Right ventricle myocardium superior (tissue), 1 donor: ENCODE measurements at places on chromosomes 5 and 9. TPM values are rescaled to one million over a fixed set of nuclear protein-coding genes. Genes with fewer than 3 reads are reported as not detected.

DNA sequence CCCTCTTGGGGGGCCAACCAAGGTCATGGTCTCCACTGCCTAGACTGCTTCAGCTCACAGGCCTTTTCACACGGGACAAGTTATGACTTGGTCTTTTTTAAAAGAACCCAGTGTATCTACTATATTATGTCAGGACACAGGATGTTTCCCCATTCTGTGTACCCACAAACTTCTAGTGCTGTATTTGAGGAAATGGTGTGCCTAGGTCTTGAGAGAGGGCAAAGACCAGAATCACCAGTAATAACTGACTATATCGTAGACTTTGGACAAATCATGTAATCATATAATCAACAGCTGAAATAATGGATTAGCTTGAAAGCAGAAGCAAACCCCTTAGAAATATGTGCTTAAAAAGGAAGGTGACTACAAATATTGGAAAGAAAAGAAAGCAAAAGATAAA, 133.3 kb downstream of the ARL15 start:
- no peak for DNase-seq

GRCh38 chr5:154593071-154593470, 115.0 kb upstream of the HAND1 start:
- DNase-seq, result no peak

ADAMTS16 gene
- total RNA-seq, result 0.05 TPM

DNA sequence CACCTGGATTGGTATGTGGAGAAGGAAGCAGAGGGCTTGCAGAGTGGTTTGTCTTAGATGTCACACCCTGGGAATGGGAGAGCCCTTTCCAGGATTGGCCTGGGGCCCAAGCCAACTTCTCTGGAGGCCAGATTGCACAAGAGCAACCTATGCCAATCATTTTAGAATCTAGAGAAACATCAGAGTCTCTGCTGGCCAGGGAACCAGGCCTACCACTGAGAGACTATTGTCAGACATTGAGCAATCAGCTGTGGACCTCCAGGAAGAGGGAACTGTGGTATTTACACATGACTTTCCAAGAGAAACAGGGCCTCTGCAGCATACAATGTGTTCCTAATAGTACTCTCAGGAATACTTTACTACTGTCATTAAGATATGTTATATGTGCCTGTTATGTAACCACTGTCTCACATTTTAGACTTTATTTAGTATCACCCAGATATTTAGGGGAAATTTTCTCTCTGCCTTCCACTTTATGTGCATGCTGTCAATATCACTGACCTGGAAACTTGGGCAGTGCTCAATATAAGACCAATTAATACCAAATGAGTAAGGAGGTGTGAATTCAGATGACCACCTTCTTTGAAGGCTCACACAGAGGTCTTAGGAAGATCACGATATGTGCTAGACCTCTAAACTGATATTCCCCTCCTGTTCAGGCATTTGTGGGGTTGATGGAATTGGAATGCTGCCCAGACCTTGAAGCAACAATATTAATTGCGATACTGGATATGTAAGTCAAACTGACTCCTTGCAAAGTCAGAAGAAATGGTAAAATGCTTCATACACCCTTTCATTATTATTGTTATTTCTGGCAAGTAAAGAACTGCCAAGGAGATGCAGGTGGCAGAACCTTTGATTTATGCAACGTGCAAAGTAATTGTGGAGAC, 20.5 kb upstream of the CCL28 start:
- peak; percentile 78 for DNase-seq

AP3S1 gene
- total RNA-seq, result 49.1 TPM

DNA sequence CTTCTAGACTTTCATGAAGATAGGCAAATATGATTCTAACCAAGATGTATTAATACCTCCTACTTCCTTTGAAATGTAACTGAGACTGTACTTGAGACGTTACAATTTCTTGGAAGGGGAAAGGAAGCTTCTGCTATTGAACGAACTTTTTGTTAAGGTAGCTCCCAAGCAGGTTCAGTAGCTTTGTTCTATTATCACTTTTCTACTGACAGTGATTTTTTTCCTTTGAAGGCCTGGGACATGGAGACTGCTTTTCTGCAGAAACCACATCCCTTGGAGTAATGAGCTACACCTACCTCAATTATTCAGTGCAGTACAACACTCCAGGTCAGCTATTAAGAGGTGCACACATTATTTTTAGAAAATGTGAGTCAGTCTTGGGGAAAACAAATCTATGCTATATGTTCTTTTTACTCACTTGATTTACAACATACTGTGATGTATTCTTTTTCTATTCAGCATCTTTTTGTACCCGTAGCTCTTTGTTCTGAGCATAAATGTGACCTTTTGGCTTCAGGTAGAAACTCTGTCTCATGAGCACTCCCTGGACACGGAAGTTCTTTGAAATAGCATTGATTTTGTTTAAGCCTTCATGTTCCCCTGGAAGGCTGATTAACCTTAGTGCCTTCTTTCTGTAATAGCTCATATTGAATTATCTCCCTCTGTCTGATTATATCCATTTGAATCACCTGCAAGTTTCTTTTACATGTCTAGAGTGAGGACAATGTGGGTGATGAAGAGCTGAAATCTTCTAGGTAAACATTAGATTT, 56.5 kb upstream of the CDKN2B start:
- no peak for DNase-seq

SH3GL2 gene
- not detected for total RNA-seq

DNA sequence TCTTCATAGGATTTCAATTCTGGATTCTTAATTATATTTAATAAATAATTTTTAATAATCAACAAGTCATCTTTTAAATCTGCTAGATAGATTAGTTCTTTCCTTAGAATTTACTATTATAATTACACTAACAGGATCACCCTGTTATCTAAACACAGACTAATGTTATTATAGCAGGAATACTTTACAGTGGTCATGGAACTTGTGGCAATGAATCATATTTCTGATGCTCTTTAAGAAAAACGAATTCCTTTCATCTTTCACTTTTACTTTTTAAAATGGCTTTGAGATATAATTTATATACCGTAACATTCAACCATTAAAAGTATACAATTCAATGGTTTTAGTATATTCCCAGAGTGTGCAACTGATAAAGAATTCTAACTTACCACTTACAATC, 29.7 kb upstream of the CDK5RAP2 start:
- no peak for DNase-seq

GRCh38 chr9:35303567-35303966, 141.8 kb downstream of the UNC13B start:
- DNase-seq, result no peak

- DNase-seq, result no peak
Measured at GRCh38 chr5:125228363-125229070, 482.1 kb upstream of the ZNF608 start.

- DNase-seq, result no peak
Measured at GRCh38 chr9:10026443-10026984, 586.3 kb downstream of the PTPRD start.

DNA sequence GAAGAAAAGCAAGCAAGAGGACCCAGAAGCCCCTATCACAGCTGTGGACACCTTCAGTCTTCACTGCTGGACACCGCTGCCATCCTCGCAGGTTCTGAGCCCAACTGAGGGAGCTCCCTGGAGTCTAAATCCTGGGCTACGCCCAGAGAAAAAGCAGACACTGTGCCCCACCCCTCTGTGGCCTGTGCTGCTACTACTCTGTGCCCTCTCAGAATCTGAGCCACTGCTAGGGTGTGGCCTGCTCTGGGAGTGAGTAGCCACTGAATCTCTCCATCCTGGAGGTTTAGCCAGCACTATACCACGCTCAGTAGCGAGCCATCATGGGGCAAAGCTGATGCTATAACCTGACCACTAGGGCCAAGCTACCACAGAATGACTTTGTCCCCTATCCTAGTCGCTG, 338.2 kb downstream of the NPR3 start:
- DNase-seq, result no peak

DNA sequence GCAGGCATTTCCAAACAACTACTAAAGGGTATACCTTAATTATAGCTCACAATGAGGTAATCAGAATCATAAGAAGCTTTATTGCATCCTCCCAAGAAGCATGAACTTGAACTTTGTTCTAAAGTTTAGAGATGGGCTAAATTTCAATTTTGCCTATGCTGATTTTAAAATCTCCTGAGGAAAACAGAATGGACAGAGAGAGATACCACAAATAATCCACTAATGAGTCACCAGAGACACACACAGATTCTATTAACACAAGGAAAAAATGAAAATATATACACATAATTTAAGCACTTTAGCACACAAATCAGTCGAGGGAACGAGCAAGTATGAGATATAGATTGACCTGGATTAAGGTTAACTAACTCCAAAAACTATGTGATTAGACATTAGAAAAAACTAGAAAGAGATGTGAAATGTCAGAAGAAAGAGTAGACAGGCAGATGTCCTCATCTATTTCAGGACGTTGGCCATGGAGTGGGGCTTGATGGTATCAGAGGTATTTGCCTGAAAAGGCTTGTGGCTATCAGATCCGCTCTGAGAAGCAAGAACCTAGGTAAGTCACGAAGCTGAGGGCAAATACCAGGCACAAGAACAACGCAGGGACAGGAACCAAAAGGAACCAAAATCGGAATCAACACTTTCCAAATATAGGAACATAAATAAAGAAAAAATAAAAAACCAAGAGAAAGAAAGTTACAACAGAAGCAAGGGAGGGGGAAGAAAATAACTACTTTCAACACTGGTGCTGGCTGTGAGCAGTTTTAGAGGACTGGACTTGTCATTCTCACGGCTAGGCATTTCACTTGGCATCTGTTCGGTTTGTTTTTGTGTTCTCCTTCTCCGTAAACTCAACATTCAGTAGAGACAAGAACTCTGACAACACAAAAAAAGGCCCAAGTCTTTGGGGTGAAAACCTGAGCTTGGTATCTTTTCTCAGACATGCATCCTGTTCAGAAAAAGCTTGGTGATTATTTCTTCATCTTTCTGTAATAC, 294.6 kb upstream of the PUM3 start:
- DNase-seq, result no peak

TMEFF1 gene
- not detected for total RNA-seq

DNA sequence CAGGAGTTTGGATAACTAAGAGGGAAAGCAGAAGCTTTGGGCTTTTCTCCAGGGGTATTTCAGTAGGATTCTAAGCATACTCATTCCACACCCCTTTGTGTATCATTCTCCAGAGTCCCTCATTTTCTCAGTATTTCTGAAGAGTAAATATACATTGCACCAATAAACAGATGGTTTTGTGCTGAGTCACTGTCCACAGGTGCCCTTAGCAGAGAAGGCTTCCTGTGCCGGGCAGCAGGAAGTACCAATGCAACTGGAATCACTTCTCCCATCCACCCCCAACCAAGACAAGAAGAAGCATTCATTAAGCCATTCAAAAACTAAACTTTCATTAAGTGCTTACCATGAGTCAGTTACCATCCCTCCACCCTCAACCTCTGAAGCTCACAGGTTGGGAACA, 3.6 kb upstream of the CCNJL start:
- no peak for DNase-seq

DNA sequence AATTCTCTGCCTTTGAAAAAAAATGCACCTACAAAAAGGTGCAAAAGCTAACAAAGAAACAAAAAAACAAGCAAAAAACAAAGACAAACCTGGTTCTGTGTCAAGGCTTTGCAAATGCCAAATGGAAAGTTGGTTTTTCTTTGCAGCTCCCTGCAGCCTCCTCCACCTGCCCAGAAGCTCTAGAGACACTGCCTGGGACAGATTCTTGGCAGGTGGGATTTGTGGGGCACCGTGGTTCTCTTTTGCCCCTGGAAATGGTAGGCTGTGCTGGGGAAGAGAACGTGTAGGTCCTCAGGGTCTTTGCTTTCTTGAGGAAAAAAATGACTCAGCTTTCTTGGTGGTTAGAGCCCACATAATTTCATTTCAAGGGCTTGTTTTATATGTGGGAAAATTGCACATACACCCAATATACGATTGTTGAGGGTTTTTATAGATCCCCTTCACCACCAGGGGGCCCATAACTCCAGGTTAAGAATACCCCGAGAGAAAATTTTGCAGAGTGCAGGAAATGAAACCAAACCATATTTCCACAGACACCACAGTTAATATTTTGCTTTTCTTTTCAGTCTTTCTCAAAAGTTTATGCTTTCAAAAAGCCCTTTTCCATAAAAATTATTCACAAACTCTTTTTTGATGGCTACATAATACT, 58.7 kb downstream of the NXNL2 start:
- DNase-seq, result no peak

- no peak for DNase-seq
Measured at GRCh38 chr9:124300312-124300711, 42.6 kb downstream of the NEK6 start.

- DNase-seq, result no peak
Measured at GRCh38 chr5:94888674-94889073, 270.2 kb downstream of the SLF1 start.

DNA sequence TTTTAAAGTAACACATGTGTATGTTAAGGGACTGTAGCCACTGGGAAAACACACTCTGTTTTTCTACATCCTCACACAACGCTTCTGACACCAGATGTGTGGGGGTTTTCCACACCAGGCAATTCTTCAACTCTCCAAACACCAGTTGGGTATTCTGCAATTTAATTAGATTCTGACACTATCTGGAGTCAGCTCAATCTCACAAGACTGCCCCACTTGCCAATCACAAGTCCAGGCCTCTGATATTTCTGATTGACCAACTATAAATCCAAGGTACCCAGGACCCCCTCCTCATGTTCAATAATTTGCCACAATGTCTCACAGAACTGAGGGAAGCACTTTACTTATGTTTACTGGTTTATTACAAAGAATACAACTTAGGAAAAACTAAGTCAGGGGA, 60.5 kb upstream of the CTXN3 start:
- DNase-seq, result no peak

PRRC2B gene
- total RNA-seq, result 124 TPM

FOXD4L5 gene
- not detected for total RNA-seq

GRIA1 gene
- 0.05 TPM for total RNA-seq

DNA sequence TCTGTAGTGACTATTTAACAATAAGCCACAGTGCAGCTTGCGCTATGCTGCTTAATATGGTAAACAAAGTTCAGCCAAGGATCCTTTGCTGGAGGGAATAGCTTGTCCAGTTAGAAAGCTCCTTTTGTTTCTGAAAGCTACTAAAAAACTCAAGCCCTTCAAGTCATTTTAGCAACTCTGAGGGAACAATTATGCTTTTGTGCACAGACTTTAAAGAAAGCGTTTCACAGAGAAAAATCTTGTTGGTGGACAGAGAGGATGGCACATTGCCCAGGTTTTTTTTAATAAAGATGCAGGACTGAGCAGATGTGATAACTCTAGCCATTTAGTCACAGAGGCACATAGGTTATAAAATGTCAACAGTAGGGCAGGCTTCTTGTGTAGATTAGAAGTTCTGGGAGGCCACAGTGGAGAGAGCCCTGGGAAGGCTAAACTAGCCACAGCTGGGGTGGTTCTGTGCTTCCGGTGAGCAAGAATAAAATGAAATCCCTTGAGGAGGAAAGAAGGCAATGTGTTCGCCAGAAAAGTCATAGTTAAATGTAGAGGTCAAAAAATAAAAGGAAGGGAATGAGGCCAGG, 63.4 kb downstream of the ALDH7A1 start:
- DNase-seq, result no peak

LECT2 gene
- not detected for total RNA-seq

- no peak for DNase-seq
Measured at GRCh38 chr9:34994260-34994899, 4.8 kb downstream of the DNAJB5 start.

DNA sequence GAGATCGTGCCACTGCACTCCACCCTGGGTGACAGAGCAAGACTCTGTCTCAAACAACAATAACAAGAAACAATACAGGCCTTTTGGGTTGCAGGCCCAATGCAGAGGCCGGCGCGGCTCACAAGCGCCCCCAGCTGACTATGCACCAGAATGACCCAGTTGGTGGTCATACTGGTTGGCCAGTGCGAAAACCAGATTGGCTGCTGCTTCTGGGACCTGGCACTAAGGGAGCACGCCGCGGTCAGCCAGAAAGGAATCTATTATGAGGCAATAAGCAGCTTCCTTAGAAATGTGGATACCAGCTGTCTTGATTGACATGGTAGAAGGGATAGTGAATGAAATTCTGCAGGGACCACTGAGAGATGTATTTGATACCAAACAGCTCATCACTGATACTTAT, 35.0 kb downstream of the RANBP17 start:
- peak; percentile 45 for DNase-seq
